Body of pancreas (tissue), 4 donors: ENCODE measurements at places on chromosomes 7 and 10. TPM values are rescaled to one million over a fixed set of nuclear protein-coding genes. Genes with fewer than 3 reads are reported as not detected.

ACBD7 gene
- not detected for total RNA-seq

SLC39A12 gene
- total RNA-seq = not detected

ERLIN1 gene
- 3.6 TPM for total RNA-seq

PBLD gene
- 41.2 TPM for total RNA-seq

HOGA1 gene
- 16.3 TPM for total RNA-seq

NYAP1 gene
- 1.0 TPM for total RNA-seq

CPA1 gene
- total RNA-seq = 42,834 TPM

SPDYE9 gene
- not detected for total RNA-seq

C10orf143 gene
- total RNA-seq = 1.3 TPM

CHST3 gene
- total RNA-seq = 19.4 TPM

SPDYE16 gene
- total RNA-seq = not detected

FKBP6 gene
- not detected for total RNA-seq

SPDYE11 gene
- total RNA-seq = not detected

OPN4 gene
- total RNA-seq = not detected

TMEM178B gene
- total RNA-seq = 11.9 TPM

AHR gene
- total RNA-seq = 42.0 TPM

CYP26C1 gene
- 0.52 TPM for total RNA-seq

EGFR gene
- total RNA-seq = 42.5 TPM

CNPY1 gene
- total RNA-seq = not detected

TCERG1L gene
- 4.0 TPM for total RNA-seq

NUTM2A gene
- total RNA-seq = 1.3 TPM

IPMK gene
- 4.6 TPM for total RNA-seq

HYAL4 gene
- not detected for total RNA-seq

FXYD4 gene
- not detected for total RNA-seq

ARID5B gene
- total RNA-seq = 17.1 TPM

GSDME gene
- total RNA-seq = 5.3 TPM

PSD gene
- total RNA-seq = 2.6 TPM

PRRT4 gene
- total RNA-seq = not detected

GNAI1 gene
- total RNA-seq = 9.1 TPM

CPA4 gene
- 9.6 TPM for total RNA-seq

AGFG2 gene
- 20.4 TPM for total RNA-seq

INHBA gene
- 0.52 TPM for total RNA-seq

ERVW-1 gene
- not detected for total RNA-seq

SYCE1 gene
- total RNA-seq = 2.0 TPM

CHST12 gene
- 11.2 TPM for total RNA-seq

HEPACAM2 gene
- 2.1 TPM for total RNA-seq

EGR2 gene
- total RNA-seq = 5.9 TPM

ATG9B gene
- total RNA-seq = not detected

TNS3 gene
- 265 TPM for total RNA-seq
